ENCODE measurements at places on chromosomes 2 and 18. TPM values are rescaled to one million over a fixed set of nuclear protein-coding genes. Genes with fewer than 3 reads are reported as not detected.

THSD7B gene
- total RNA-seq, result not detected

RND3 gene
- total RNA-seq, result 56.9 TPM

TTLL4 gene
- total RNA-seq, result 30.3 TPM

FKBP1B gene
- 9.4 TPM for total RNA-seq

GLB1L gene
- 6.1 TPM for total RNA-seq

ID2 gene
- total RNA-seq, result 101 TPM

GPR75 gene
- 2.6 TPM for total RNA-seq

LIMS4 gene
- total RNA-seq, result 0.88 TPM

ARHGEF33 gene
- 0.11 TPM for total RNA-seq

LIPG gene
- 0.03 TPM for total RNA-seq

ARHGAP28 gene
- not detected for total RNA-seq

ANKRD62 gene
- not detected for total RNA-seq

TRIM43 gene
- not detected for total RNA-seq

TTL gene
- 41.6 TPM for total RNA-seq

CBLN2 gene
- total RNA-seq, result 0.05 TPM

MBD1 gene
- 38.1 TPM for total RNA-seq

UGT1A10 gene
- total RNA-seq, result 0.26 TPM

NYAP2 gene
- total RNA-seq, result not detected

VWA3B gene
- 0.43 TPM for total RNA-seq

RAB17 gene
- total RNA-seq, result 0.12 TPM

BOK gene
- total RNA-seq, result 21.8 TPM

TUBA3D gene
- not detected for total RNA-seq

SLC16A14 gene
- total RNA-seq, result 1.5 TPM

ALPI gene
- not detected for total RNA-seq

KLHL14 gene
- total RNA-seq, result not detected

MROH2A gene
- total RNA-seq, result 0.10 TPM

FHL2 gene
- total RNA-seq, result 81.4 TPM

METAP1D gene
- total RNA-seq, result 2.9 TPM

SRD5A2 gene
- total RNA-seq, result not detected

GREB1L gene
- total RNA-seq, result 2.3 TPM

FAM228B gene
- total RNA-seq, result 1.3 TPM

SERPINE2 gene
- 214 TPM for total RNA-seq

ASB3 gene
- 16.1 TPM for total RNA-seq

CHRNG gene
- not detected for total RNA-seq

ARL6IP6 gene
- total RNA-seq, result 21.1 TPM

CCDC150 gene
- 5.2 TPM for total RNA-seq

ADD2 gene
- total RNA-seq, result 22.0 TPM

CYRIA gene
- 0.26 TPM for total RNA-seq

CKAP2L gene
- 13.4 TPM for total RNA-seq

HAAO gene
- total RNA-seq, result not detected

CAVIN2 gene
- total RNA-seq, result 10.3 TPM

RIT2 gene
- total RNA-seq, result not detected

GPR55 gene
- not detected for total RNA-seq

C2orf15 gene
- 0.40 TPM for total RNA-seq

DOCK10 gene
- total RNA-seq, result 46.7 TPM

B3GNT7 gene
- total RNA-seq, result 1.8 TPM

PDCD1 gene
- total RNA-seq, result not detected

C1QL2 gene
- 0.18 TPM for total RNA-seq

FBXO15 gene
- total RNA-seq, result 1.3 TPM

TMEM200C gene
- total RNA-seq, result not detected

SCYGR4 gene
- total RNA-seq, result not detected

SCN3A gene
- 0.04 TPM for total RNA-seq

CYP27A1 gene
- total RNA-seq, result 0.14 TPM

ATG4B gene
- 52.3 TPM for total RNA-seq

CDH2 gene
- total RNA-seq, result 35.9 TPM

Data from A549 treated with CpdA at 1 μM for 4 hours (cell line).